Retina (tissue), 1 donor: ENCODE measurements at places on chromosomes 5 and 9.

DNA sequence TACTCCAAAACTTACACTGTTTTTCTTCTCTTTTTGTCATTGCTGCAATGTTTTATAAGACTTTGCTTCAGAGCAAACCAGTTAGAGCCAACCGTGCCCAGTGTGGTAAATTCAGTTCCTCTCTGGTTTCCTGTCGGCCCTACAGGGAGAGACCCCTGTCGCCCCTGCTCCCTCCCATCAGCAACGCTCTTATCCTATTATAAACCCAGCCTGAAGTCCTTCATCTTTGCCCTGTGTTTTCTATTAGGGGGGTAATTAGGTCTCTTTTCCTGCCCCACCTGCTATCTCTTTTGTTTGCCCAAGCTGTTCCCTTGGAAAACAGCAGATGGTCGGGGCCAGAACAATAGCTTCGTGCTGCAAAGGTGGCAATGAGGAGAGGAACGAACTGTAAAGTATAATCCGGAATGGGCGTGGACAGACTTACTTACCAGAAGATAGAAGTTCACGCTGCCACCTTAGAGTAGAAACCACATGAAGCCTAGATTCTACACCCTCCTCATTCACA lies 21.4 kb upstream of the OTULINL start:
- peak; percentile 23 for DNase-seq

DNA sequence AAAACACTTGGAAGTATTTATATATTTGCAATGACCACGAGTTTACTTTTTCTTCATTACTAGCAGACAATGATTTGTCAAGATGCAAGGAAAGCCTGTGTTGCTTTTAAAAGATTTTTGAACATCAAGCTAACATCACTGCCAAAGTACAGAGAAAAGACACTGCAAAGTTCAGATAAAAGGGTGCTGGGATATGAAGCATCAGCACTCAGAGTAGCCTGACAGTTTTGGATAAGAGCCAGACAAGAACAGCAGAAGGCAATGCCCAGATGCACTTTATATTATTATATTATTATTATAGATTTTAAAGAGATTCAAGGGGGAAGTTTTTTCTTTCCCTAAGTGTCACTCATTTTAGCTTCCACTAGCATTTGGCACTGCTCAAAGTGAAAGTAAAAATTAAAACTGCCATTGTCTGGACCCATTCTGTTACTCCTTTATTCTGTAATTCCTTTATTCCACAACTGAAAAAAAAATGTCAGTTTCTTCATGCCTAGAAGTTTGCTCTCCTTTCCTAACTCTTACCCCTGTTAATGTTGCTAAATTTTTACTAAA lies 240.6 kb downstream of the EFNA5 start:
- DNase-seq = no peak

DNA sequence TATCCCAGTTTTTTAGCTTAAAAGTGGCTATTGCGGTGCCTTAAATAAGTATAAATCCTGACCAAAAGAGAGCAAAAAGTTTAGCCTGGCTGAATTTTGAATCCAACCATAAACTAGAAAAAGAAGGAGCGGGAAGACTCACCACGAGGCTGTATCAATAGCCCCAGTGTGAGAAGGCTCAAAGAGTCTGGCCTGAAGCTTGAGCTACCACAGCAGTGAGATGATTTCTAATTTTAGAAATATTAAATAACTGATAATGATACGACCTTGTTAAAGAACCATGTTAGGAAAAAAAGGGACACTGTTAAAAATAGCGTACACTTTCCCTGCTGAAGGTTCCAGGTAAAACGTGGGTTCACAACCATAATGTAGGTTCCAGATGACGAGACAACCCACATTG lies 134.1 kb upstream of the ZNF462 start:
- no peak for DNase-seq

DNA sequence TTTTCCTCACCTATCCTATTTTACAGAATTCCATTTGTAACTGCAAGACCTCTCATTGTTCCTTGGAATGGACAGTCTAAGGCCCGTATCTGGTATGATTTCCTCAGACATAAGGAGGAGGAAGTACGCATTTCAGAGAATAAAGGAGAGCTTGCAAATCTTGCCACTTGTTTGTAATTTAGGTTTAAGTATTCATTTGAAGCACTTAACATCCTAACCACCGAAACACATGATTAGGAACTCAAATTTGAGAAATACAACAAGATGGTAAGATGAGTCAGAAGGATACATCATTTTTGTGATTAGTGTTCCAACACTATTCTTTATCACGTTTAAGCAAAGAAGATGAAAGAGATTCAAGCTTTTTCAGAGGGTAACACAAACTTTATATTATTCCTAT lies 3.9 kb upstream of the ZCCHC9 start:
- no peak for DNase-seq

- DNase-seq = no peak
Measured at GRCh38 chr9:111450124-111450523, 34.1 kb downstream of the ECPAS start.

GRCh38 chr5:76625087-76625815 lies 2.0 kb upstream of the F2RL2 start:
- no peak for DNase-seq

DNA sequence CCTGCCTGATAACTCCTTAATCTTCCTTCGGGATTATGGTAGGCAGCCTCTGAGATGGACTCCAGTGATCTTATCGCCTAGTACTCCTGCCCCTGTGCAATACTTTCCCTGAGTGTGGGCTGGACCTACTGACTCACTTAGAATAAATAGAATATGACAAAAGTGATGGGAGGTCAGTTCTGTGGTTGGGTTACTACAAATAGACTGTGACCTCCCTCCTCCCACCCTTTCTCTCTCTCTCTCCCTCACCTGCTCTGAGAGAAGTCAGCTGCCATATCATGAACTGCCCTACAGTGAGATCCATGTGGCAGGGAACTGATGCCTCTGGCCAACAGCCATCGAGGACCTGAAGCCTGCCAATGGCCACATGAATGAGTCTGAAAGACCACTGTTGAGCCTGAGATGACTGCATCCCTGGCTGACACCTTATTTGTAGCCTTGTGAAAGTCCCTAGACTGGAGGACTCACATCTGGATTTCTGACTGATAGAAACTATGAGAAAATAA lies 31.7 kb downstream of the NRG2 start:
- no peak for DNase-seq

- DNase-seq = peak; percentile 73
Measured at GRCh38 chr9:133121198-133121914, at the start of gene RALGDS. RALGDS (minus strand) TSS chr9:133121240; CDS start chr9:133121154, 86 bp downstream.

DNA sequence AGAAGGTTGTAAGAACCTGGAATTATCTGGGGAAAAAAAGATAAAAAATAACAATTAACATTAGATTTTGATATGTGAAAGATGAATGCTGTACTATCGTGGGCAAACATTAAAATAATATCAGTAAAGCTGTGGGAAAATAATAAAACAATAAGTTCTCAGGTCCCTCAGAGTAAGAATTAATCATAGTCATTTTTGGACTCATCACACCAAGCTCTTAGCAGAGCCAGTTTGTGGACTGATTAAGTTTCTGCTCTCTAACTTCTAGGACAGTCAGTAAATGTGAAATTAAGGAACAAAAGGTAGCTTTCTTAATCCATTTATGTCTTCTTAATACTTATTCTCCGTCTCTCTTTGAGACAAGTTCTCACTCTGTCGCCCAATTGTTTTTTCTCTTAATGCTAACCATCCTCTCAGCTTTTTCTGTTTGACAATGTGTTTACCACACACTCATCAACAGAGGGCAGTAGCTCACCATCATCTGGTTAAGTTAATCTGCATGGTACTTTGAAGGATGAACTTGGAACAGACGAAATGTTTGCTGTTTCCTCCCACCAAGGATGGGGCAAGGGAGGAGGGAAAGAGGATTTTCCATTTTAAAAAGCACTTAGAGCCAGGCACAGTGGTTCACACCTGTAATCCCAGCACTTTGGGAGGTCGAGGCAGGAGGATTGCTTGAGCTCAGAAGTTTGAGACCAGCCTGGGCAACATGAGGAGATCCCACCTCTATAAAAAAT lies 5.3 kb upstream of the ACO1 start:
- DNase-seq = peak; percentile 64

DNA sequence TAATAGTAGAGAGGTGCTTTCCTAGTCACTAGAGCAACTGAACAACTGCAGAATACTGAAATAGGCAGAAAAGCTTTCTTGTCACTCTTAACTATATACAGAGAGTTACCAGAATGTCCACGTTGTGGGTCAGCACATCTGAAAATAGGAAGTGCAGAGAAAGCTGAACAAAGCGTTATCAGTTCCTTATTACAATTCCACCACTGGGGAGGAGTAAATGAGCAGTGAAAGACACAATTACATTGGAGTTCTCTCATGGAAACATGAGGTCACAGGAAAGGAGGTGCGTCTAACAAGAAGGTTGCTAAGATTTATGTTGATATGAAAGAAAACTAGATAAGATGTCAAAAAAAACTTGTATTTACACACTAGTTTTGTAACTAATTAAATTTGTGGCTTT lies 461.9 kb upstream of the COX7C start:
- DNase-seq = no peak

DNA sequence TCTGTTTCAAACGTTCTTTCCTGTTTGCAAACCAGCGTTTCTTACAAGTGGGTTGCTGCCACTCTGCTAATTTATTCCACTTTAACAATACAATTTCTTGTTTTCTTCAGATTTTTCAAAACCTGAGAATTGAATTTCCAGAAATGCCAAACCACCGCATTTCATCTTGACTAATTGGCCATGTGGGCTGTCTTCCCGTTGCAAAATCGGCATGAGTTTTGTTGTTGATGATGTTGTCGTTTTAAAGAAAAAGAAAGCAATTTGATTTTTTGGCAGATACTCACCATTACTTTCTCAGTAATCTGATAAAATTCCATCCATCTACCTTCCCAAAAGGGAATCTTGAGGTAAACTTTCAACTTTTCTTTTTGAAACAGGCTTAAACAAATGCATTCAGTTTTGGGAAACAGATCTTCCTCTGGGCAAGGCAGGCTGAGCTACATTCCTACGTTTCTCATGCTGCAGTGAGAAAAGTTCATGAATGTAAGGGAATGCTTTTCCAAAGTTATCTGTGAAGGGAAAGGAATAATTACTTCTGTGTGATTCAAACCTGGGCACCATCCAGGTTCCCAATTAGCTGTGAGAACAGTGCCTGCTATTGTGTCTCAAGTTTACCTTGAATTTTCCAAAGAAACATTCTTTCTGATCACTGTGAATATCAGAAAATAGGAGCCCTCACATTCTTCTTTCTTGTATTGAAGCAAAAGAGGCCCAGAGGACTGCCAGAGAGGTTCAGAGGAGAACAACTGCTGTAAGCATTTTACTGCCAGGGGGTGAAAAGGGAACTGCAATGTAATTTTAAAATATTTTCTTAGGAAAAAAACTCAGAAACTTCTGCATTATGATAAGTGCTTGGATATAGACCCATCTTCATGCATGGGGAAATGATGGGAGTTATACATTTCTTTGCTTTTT lies 100.7 kb upstream of the TUT7 start:
- no peak for DNase-seq

- DNase-seq = no peak
Measured at GRCh38 chr5:101653996-101654395, 642.1 kb downstream of the SLCO4C1 start.

- DNase-seq = peak; percentile 56
Measured at GRCh38 chr9:137785704-137786161, 91.8 kb upstream of the CACNA1B start.

DNA sequence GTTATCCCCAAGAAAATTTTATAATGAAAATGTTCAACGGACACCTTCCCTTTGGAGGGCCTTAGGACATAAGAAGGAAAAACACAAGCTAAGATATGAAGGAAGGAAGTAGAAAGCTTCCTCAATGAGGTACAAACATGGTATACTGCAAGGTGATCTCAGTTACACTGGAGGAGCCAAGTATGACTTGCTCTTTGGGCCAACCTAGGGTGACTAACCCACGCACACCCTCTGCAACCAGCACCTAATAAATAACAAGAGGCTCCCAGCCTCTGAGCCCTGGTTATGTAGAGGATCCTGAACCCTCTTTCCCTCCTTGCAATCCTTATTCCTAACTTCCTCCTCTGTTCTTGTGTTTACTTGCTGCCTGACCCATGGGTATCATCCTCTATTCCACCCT lies 38.3 kb upstream of the KCNV2 start:
- no peak for DNase-seq

DNA sequence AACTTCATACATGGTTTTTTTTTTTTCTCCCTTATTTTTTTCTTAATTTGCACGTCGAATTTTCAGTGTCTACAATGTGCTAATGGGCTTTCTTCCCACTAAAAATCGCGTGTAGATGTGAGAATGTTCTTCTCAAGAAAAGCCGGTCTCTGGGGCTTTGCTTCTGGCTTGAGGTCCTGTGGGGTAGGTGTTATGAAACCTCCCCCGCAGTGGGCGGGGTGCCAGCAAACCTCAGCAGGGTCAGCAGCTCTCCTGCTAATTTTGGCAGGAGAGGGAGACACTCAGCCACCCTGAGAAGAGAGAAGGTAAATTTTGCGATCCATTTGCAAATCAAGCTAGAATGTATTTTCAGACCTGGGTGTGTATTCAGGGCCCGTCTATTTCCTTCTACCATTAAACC lies 59.9 kb downstream of the NPR3 start:
- DNase-seq = no peak

DNA sequence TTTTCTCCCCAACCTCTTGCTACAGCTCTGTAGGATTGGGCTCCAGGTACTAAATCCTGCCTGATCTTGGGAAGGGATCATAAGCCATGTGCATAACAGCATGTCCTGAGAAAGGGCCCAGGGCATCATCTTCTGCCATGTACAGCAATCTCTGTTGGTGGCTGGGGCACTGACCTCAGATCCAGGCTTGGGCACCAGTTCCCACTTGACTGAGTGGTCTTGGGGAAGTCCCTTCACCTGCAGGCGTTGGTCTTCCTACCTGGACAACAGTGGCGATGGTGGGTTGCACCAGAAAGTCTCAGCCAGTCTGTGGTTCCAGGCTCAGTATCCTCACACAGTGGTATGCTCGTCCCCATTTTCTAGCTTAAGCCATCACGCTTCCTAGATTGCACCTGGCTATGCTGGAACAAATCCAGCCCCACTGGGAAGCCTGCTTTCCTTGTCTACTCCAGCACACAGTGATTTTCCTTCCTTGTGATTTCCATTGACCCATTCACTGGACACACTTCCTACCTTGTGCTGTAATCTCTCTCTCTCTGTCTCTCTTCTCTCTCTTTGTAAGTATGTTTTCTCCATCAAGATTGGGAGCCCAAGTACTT lies 121.7 kb upstream of the PITX1 start:
- no peak for DNase-seq
